ENCODE measurements at places on chromosomes 4 and X.
A peak's percentile ranks its signal among the peaks of the same experiment; 100 is the strongest.

DNA sequence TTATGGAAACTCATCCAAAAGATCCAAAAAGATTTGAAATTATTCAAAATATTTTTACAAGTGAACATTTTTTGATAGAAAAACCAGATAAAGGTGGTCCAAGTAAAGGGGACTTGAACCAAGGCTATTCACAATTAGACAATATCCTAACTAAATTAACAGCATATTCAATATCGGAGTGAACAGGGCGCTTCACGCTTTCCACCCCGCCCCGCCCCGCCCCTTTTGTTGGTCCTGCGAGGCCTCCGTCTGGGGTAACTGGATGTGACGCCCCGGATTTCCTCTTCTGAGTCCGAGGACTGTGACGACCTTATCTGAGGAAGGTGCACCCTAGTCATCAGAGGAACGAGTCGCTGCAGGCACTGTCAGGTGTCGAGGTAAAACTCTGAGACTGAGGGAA, at the start of gene MAGEB16:
Gene MAGEB16 (plus strand): TSS at position 301 of the 400 bp plus-strand sequence. CDS start 3,855 bp downstream, outside the sequence.
- DNase-seq, result no peak

- no peak for DNase-seq
Measured at GRCh38 chr4:1488357-1488756, 82.1 kb upstream of the NKX1-1 start.

DNA sequence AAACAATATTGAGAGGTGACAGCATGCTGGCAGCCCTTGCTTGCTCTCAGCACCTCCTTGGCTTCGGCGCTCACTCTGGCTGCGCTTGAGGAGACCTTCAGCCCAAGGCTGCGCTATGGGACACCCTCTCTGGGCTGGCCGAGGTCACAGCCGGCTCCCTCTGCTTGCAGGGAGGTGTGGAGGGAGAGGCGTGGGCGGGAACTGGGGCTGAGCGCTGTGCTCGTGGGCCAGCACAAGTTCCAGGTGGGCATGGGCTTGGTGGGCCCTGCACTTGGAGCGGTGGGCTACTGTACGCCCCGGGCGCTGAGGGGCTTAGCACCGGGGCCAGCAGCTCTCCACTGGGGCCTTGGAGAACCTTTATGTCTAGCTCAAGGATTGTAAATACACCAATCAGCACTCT, 1613.8 kb upstream of the IGFBP7 start:
- DNase-seq, result no peak

DNA sequence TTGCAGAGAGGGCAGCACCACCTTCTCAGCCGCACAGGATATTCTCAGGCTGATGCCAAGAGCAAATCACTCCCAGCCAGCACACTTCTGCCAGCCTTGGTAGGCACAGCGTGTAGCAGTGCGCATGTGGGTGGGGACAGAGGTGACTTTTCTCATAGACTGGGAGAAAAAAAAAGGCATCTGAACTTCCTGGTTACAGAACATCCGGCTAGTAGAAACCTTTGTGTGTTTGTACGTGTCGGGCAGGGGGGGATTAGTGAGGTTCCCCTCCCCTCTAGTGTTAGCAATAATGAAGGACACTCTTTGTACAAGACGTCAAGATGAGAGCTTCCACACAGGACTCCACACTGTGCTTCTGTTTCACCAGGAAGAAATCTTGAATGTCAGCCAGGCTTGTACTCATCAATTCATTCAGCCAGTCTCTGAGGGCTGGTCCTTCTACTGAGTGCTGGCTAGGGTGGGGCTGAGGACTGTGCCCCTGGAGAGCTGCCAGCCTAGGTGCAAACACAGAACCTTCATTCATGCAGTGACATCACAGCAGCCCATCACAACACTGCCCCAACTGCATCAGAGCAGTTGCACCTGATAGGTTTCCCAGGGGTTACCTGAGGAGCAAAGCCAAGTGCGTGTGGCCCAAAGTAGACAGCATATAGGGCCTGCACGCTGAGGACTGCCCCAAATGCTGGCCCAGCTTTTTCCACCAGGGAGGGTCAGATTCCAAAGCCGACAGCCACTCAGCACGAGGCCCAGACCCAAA, 34.7 kb downstream of the SLC25A5 start:
- DNase-seq, result peak; percentile 89

Measured in NCI-H69 (cell line).